ENCODE measurements at places on chromosomes 12 and 14.

GRCh38 chr14:53391156-53391555 is 238.0 kb upstream of the DDHD1 start:
- DNase-seq = no peak

GRCh38 chr14:101130861-101131260 is 227.3 kb upstream of the RTL1 start:
- DNase-seq = no peak

GRCh38 chr12:109387425-109388166 is 39.9 kb downstream of the MYO1H start:
- no peak for DNase-seq

DNA sequence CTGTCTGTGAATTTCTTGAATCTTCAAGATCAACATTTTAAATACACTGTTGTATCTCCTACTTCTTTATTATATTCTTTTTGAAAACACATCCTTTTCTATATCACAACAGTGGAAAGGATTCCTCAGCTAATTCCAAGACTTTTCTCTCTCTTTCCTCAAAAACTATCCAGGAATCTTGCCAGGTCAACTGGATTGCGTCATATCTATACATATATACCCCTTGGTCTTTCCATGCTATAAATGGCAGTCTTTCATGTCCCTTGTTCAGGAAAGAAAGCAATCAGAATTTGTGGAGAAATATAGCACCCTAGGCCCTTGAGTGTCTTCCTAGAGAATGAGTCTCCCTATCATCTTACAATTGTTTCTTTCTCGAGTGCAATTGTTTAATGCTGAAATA is 149.0 kb downstream of the KCNA5 start:
- no peak for DNase-seq

DNA sequence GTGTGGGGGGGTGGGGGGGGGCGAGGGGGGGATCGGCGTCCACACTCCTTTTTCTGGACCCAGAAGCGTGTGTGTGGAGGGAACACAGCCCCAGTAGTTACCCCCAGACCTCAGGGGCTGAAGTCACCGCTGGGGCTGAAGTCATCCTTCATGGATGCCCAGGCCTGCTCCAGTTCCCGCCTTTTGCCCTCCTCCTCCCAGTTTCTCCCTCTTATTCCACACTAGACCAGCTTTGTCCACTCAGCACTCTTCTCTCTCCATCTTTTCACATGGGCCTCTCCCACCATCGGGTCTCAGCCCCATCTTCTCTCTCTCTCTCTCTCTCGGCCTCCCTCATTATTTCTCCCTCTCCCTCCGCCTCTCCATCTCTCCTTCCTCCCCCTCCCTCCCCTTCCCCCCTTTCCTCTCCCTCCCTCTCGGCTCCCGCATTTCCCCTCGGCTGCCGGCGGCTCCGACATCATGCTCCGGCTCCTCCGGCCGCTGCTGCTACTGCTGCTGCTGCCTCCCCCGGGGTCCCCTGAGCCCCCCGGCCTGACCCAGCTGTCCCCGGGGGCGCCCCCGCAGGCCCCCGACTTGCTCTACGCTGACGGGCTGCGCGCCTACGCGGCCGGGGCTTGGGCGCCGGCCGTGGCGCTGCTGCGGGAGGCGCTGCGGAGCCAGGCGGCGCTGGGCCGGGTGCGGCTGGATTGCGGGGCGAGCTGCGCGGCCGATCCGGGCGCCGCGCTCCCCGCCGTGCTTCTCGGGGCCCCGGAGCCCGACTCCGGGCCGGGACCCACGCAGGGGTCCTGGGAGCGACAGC is at the start of gene P3H3:
TSS of gene P3H3 (plus strand) at position 426 of the 799 bp plus-strand sequence. CDS start at position 460, 34 bp downstream.
- no peak for DNase-seq

DNA sequence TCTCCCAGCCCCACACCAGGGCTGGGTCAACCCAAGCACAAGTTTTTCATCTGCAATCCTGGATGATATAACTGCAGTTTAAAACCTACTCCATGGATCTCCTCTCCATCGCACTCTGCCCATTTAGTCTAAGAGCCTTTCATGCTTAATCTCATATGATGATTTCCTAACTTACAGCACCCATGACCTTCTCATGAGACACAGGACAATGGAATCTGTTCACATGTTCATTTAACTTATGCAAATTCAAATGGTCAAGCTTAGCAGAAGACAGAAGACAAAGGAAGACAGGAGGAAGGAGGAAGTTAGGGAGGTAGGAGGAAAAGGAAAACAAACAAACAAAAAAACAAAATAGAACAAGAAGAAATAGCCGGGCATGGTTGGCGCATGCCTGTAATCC is 64.6 kb upstream of the PNMA1 start:
- DNase-seq = no peak

- peak; percentile 16 for DNase-seq
Observed at GRCh38 chr14:69615496-69616407, 4.4 kb downstream of the SUSD6 start.

DNA sequence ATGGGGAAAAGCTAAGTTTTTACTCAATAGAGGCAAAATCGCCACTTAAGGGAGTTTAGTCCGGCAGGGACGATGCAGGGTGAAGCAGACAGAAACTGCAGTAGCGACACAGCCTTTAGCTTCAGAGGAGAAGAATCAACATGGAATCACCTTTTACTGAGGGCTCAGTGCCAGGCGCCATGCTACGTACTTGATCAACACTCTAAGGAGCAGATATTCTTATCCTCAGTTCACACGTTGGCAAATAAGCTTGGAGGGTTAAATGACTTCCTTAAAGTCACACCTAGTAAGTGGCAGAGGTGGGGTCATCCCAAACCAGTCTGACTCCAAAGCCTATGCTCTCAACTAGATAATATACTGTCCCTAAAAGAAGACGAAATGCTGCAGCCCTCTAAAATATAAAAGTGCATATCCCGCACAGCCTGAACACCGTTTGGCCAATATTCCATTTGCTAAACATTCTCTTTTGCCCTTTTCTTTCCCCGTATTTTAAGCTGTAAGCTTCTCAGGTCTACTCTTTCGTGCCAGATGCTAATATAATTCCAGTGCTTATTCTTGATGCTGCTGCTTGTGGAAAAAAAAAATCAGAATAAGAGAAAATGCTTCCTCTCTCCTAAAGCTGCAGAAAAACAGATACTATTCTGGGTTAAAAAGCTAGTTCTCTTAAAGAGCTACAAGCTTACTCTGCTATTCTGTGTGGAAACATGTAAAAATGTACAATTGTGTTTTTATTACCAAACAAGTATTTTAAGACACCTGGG is 10.9 kb downstream of the CCDC92 start:
- DNase-seq = no peak

DNA sequence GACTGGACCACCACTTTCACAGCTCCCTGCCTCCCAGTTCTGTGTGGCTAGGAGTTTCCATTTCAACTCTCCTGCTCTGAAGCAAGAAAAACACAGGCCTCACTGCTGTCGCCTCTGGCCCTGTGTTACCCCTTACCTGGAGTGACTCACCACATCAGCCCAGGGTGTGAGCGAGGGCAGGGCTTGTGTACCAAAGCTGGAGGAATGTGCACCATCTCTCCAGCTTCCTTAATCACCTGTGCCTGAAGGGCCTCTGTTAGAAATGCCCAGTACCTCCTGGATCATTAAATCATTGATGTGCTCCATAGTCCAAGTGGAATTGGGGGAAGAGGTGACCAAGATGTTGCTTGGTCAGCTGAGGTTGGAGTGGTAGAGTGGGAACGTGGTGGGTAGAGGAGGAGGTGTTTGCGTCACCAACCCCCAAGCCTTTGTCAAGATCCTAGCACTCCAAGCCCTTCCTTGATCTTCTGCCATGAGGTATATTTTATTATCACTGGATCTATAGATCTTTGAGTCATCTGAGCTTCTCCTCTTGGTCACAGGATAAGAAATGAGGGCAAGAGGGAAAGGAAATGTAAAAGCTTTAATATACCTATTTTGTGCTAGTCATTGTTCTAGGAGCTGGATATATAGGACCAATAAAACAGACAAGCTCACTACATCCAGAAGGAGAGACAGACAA is 51.3 kb downstream of the SSPN start:
- DNase-seq = no peak

DNA sequence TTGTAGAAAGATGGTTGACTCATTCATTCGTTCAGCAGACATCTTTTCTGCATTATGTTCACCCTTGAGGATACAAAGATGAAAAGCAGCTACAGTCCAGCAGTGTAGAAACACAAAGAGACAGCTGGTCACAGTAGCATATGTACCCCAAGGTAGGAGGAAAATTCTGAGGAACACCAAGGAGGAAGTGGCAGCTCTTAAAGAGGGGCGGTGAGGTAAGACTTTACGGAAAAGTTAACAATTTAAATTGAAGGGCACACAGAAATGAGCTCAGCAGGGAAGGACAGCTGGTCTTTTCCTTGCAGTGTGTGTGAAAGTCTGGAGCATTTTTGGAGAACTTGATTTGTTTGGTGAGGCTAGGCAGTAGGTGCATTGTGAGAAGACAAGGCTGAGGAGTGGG is 3.5 kb downstream of the SLC35E3 start:
- DNase-seq = no peak

- no peak for DNase-seq
Observed at GRCh38 chr12:48420039-48420775, 52.2 kb upstream of the ANP32D start.

GRCh38 chr12:10700581-10700980 is 22.5 kb downstream of the YBX3 start:
- DNase-seq = no peak

DNA sequence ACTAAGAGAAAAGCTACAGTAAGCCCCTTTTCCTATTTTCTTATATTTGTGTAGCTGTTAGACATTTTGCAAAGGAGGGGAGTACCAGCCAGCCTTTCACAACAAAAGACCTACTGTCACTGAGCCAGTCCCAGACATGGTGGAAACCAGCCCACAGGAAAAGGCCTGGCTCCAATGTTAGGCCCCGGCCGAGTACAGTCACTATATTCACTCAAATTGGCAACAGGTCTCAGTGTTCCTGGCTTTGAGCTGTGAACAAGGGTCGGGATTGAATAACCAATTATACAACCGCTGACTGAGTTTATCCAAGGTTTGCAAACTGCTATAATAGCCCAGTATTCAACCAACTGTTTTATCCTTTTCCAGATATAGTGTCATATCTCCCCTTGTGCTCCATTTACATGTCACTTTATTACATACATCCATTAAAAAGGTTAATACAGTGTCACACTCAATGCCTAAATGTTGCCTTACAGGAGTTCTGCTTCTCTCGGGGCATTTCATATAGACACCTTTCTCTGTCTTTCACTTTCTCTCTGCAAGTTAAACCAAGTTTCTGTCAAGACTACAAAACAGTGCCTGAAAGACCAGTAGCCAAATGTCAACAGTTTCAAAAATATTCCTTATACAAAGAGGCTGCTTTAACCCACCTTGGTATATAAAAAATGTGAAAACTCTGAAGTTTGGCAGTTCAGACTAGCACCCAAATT is 178.1 kb downstream of the SOX5 start:
- no peak for DNase-seq

DNA sequence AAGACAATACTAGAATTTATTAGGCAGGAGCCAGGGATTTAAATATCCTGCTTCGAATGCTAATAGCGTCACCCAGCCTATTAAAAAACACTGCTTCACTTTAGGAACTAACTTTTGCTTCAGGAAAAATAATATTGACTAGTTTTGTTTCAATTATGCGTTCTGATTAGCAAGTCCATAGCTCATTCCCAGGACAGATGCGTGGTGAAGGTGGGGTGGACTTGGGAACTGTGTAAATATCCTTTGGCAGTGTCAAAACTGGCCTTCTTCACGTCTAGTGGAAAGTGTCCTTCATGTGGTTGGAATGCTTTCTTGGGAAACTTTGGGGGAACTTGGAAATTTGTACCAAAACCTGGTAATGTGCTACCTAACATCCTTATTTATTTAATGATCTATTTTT is 474.8 kb upstream of the NOVA1 start:
- no peak for DNase-seq

- DNase-seq = no peak
Observed at GRCh38 chr12:94801745-94802144, 151.4 kb upstream of the TMCC3 start.

DNA sequence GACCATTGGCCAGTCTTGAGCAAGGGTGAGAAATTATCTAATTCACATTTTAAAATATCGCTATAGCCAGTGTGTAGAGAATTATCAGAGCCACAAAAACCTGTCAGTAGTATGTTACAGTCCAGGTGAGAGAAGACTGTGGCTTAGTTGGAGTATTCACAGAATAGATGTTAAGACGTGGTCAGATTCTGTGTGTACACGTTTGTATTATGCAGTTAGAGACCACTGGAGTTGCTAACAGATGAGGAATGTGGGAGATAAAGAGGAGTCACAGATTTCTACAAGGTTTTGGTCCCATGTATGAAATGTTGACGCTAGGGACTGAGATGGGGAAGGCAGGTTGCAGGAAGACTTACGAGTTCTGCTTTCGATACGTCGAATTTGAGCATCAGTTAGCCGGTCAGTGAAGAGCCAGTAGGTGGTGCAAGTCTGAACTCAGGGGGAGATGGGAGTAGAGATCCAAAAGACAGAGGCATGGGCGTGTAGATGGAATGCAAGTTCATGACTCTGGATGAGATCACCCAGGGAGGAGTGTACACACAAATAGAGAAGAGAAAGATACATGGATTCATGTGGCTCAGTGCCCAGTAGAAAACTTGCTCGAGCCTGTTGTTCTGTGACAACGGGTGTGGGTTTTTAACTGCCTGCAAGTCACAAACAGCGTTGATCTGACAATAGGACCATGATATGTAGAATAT is 114.8 kb upstream of the FLRT2 start:
- no peak for DNase-seq

- DNase-seq = no peak
Observed at GRCh38 chr14:32620303-32620702, 291.2 kb downstream of the AKAP6 start.

DNA sequence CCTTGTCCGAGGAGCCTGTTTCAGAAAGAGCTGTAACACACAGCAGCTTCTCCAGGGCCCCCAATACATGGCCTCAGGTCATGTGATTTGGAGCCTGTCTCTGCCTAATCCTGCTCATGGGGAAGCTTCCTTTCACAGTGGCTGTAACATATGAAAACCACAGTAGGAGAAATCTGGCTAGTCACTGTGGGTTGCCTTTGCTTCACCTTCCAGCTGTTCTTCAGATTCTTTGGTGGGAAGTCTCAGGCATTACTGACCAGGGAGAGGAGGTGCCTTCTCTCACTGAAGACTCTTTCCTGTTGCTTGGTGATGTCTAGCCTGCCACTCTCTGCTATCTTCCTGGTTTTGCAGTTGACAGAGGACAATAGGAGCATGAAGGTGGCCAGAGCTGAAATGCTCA is 350.6 kb downstream of the DPF3 start:
- no peak for DNase-seq

Measured in NCI-H1092 (cell line).